Activated CD4-positive, alpha-beta memory T cell treated with anti-CD3 and anti-CD28 coated beads for 36 hours (primary cell): ENCODE measurements at places on chromosomes 5 and 9. TPM values are rescaled to one million over a fixed set of nuclear protein-coding genes. Genes with fewer than 3 reads are reported as not detected.

The ADAMTS13 gene
- total RNA-seq, result 2.4 TPM

The ZNF454 gene
- total RNA-seq, result not detected

The SAXO1 gene
- not detected for total RNA-seq

The GPR150 gene
- total RNA-seq, result 0.82 TPM

The ANKRD34B gene
- not detected for total RNA-seq

The GRIA1 gene
- not detected for total RNA-seq
